ENCODE measurements at places on chromosomes 1 and 21.

DNA sequence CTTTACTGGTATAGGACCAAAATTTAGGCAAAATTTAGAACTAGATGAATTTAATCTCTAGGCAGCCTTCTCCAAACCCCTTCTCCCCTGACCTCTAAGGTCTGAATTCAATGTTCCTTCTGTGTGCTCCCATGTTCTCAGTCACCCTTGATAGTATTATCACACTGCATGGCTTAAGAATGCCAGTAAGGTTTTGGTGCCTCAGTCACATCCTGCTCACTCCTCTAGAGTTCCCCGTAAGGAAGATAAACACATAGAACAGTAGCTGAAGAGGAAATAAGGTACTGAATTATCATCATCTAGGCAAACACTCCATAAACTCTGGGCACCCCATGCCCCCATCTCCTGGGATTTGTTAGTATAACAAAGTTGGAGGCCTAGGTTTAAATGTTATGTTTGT is 18.2 kb downstream of the PRRX1 start:
- no peak for DNase-seq

DNA sequence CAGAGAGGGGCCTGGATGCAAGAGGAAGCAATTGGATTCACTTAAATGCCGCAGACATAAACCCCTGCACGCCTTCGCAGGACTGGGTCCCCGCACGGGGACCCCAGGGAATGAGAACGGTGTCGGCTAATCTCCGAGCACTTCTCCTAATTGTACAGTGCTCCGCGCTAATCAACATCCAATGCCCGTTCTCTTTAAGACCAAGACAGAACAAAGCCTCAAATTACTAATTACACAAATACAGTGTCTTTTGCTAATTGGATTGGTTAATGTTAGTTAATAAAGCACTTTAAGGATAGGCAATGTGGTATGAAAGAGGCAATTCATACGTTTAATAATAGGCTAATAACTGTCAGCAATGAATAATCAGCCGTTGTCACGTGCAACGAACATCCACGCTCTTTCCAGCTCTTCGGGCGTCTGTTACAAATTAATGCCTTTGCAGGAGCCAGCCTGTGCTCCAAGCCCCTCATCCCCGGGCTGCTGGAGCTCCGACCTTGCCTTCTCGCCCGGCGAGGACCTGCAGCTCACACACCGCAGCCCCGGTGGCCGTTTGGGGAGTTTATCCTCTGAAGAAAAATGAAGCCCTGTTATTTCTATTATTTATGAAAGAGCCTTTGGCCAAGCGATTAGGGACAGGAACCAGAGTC is 157.8 kb downstream of the PRDM16 start:
- no peak for DNase-seq

DNA sequence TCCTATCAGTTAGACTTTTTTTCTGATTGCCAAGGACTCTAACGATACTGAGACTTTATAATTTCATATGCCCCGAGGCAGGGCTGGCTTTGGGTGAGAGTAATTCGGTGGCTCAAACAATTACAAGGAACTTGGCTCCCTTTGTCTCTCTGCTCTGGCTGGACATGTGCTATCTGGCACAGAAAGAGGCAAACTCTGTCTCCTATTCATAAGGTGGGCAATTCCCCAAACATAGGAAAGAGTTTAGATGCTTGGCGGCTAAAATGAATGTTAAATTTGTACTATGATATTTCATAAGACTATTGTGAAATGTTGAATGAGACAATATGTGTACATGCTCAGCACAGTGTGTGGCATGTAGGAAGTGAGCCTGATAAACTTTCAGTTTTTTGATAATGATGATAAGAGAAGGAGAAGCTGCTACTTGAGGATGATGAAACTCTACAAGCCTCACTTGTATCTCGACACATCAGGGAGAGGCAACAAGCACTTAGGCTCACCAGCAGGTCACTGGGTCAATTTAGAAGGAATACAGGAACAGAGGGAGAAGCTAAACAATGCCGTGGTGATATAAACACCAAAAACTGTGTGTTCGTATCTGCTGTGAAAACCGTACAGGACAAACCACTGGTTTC is 12.6 kb upstream of the NTPCR start:
- no peak for DNase-seq

DNA sequence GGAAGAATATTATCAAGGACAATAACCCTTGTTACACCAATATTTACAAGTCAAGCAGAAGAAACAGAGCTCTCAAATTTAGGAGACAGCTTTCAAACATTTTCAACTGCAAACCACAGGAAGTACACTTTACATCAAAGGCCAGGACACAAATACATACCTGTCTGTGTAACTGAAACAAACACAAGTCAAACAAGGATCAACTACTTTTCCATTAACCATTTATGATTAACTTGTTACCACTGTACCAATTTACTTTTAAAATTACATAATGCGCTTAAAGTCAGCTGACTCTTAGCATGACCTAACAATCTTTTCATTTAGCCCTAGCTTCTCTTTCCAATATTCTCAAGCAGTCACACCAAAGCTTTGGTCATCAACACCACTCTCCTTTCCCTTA is 43.5 kb downstream of the TRIM33 start:
- no peak for DNase-seq

- peak; percentile 24 for DNase-seq
These were observed 40.6 kb upstream of the SLC2A1 start for GRCh38 chr1:42999308-42999707.

GRCh38 chr1:79604490-79605198 is 598.1 kb upstream of the ADGRL4 start:
- DNase-seq = no peak

- peak; percentile 48 for DNase-seq
These were observed 630 bp downstream of the ACP6 start for GRCh38 chr1:147669469-147670318.

- DNase-seq = no peak
These were observed 81.2 kb downstream of the TEX35 start for GRCh38 chr1:178594133-178594532.

DNA sequence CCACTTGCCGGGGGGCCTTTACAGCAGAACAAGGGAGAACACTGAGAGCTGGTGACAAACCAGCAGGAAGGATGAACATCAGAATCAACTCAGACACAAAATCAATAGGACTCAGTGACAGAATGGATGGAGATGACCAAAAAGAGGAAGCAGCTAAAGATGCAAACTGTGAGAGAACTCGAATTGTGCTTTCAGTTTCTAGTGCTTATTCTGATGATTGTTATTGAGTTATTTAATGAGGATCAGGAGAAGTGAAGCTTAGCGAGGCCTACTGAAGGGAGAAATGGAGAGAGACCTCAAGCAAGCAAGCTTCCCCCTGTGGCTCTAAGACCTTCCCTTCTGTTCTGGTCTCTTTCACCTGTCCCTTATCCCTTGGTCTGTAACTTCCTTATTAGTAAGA is 30.3 kb upstream of the TMEM125 start:
- no peak for DNase-seq

- no peak for DNase-seq
These were observed 6.5 kb upstream of the LRRC39 start for GRCh38 chr1:100184536-100184935.

DNA sequence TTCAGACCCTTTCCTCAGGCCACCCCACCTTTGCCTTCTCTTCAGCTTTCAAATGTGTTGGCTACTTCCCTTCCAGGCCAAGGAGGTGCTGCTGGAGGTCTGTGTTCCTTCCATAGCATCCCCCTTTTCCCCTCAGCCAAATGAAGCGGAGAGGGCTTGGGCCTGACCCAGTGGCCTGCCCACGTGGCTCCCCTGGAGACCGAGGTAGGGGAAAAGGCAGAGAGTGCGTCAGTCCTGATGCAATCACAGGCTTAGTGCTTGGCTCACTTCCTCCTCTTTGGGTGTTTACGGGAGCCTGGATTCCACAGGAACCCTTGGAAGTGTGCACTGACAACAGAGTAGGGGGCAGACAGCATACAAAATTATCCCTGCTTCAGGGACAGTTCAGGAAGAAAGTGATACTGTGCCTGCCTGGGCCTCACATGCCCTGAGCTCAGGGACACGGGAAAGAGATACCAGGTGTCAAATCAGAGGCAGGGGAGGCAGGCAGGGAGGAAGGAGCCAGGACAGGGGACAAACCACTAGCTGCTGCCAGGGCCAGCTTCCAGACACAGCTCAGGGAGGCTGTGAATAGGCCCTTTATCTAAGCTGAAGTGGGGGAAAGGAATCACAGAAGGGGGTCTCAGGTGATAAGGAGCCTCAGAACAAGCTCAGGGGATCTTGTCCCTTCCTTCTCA is 16.6 kb upstream of the PTP4A2 start:
- DNase-seq = peak; percentile 97

GRCh38 chr1:101820071-101820470 is 176.7 kb downstream of the OLFM3 start:
- peak; percentile 22 for DNase-seq

DNA sequence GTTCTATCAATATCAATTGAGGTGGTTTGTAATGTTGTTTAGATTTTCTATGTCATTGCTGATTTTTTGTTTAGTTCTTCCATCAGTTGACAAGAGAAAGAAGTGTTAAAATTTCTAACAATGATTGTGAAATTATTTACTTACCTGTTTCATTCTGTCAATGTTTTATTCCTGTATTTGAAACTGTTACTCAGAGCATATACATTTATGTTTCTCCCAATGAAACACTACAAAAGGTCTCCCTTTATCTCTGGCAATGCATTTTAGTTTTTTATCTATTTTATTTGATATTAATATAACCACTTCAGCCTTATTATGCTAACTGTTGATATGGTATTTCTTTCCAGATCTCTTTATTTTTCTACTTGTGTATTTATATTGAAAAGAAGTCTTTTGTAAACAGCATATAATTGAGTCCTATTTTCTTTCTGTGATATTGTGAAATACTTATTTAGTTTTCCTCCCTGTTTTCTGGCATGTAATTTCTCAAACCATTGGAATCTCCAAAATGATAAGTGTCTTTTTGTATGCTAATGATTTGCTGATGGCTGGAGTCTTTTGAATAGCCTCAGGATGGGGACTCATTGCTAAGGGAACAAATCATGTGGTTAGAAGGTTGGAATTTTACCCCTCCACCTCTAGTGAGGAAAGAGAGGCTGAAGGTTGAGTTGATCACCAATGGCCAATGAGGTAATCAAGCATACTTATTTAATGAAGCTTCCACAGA is 122.0 kb downstream of the ADSS2 start:
- DNase-seq = no peak

DNA sequence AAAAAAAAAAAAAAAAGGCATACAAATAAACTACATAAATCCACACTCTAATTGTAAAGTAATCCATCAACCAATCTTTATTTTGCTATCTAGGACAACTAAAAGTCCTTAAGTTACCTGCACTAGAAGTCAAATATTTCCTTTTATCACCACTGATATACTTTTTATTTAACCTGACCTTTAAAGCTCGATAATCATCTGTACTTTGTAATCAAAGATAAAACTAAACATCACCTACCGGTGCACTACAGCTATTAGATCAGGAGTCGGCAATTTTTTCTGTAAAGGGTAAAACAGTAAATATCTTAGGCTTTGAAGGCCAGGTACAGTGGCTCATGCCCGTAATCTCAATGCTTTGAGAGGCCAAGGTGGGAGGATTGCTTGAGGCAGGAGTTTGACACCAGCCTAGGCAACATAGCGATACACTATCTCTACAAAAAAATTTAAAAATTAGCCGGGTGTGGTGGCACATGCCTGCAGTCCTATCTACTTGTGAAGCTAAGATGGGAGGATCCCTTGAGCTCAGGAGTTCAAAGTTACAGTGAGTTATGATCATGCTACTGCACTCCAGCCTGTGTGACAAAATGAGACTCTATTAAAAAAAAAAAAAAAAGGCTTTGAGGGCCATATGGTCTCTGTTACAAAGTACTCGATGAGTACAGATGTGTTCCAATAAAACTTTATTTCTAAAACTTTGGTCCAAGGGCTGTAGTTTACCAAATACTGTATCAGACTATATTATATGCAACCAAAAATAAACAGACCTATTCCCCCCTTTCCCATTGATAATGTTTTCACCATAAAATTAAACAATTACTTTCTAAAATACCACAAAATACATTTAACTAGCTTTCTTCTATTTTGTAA is 47.1 kb downstream of the TESK2 start:
- no peak for DNase-seq

GRCh38 chr1:68280286-68280685 is 48.0 kb upstream of the WLS start:
- no peak for DNase-seq

DNA sequence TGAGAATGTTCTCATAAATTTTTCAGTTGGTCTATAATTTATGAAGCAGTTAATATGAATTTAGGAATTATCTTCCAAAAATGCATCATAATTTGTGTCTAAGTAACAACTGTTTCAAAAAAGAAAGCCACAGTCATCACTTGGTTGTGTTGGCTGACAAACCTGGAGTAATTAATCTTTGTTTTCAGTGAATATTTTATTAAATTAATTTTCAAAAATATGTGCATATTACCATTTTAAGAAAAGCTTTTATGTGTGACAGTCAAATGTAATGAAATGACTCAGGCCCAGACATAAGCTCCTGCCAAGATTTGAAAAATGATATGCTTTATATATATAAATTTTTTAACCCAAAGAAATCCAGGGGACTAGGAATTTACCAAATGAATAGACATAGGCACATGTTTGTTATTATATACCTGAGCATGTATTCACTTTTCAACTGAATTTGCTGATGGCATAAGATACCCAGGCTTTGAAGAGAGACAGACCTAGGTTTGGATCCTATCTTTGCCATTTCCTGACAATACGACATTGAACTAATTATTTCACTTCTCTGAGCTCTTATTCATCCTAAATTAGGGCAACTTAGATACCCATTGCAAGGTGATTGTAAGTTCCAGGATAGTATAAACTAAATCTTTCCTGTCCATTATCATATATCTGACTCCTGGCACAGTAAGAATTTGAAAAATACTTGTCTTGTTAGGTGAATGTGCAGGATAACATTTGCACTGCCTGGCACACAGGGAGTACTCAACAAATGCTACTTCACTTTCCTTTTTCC is 729.5 kb upstream of the ADGRL2 start:
- DNase-seq = no peak

- no peak for DNase-seq
These were observed 305.5 kb downstream of the NFIA start for GRCh38 chr1:61387829-61388228.

GRCh38 chr1:61332196-61332753 is 249.9 kb downstream of the NFIA start:
- DNase-seq = no peak

GRCh38 chr21:45406801-45407628 is 2.0 kb downstream of the COL18A1 start:
- no peak for DNase-seq

DNA sequence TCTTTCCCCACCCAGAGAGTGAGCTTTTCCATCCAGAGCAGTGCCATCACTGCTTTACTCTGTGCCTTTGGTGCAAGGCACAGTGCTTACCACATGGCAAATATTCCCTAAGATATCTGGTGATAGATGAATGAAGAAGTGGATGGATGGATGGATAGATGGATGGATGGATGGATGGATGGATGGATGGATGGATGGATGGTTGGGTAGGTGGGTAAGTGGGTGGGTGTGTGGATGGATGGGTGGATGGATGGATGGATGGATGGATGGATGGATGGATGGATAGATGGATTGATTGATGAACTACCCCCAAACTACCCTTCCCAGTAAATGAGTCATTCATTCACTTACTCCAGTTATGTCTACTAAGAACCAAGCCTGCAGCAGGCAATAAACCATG is 42.9 kb upstream of the SLC44A3 start:
- no peak for DNase-seq

GRCh38 chr1:77348549-77348948 is 66.7 kb downstream of the AK5 start:
- no peak for DNase-seq

- DNase-seq = no peak
These were observed 9.9 kb upstream of the ABCD3 start for GRCh38 chr1:94408104-94408830.

Data from HCEC 1CT (cell line).